ENCODE measurements at places on chromosomes 6 and 20.

GRCh38 chr6:33954453-33954852, 150.7 kb upstream of the MLN start:
- no peak for DNase-seq

DNA sequence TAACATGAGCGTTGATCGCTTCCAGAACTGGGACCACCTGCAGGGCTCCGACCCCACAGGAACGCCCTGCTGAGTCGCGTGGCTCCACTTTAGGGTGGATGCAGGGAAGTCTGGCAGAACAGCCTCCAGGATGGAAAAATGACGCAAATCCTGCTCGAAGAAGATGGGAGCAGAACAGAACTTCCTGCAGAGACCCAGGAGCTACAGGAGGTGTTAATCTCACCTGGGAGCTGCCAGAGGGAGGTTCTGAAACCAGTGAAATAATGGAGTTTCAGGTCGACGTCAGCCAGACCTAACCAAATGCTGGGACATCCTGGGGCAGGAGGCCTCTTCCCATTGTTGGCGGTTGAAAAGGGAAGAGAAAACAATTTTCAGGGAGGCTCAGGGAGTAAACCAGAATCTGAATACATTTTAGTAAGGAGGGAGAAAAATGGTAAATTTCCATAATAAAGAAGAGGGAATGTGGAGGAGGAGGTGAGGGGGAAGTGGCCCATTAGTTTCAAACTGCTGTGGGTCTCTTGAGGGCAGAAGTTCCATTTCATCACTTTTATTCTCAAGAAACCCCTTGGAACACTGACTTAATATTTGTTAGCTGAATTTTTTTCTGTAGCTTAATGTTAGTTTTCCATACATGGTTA, 558.4 kb upstream of the CDH4 start:
- no peak for DNase-seq

GRCh38 chr6:23584134-23584763, 541.8 kb upstream of the NRSN1 start:
- DNase-seq, result no peak

GRCh38 chr6:113586413-113587077, 270.6 kb upstream of the MARCKS start:
- no peak for DNase-seq

DNA sequence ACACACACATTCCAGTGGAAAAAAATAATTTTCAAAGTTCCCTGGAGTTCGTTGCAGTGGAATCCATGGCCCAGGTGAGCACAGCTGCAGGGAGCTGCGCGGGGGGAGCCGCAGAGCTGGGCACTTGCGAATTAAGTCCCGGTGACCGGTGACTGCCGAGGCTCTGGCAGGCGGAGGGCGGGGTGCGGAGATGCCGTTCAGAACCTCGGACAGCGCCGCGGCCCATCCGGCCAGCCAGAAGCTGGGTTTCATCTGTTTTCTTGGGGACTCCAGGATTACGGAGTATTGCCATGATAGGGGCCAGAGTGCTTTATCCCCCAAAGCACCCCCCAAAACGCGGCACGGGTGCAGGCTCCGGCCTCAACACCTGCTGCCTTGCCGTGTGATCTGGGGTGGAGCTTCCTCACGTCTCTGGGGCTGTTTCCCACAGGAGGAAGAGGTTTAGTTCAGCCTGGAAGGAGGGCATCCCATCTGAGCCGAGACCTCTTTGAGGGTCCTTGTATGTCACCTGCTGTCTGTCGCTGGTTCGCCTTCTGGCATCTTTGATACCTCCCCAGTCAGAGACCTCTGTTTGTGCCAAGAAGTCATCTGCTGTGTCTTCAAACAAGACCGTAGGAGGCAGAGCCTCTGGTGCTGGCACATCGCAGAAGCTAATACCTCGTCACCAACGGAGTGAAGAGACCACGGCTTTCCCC, 99.4 kb downstream of the YTHDF1 start:
- DNase-seq, result no peak

DNA sequence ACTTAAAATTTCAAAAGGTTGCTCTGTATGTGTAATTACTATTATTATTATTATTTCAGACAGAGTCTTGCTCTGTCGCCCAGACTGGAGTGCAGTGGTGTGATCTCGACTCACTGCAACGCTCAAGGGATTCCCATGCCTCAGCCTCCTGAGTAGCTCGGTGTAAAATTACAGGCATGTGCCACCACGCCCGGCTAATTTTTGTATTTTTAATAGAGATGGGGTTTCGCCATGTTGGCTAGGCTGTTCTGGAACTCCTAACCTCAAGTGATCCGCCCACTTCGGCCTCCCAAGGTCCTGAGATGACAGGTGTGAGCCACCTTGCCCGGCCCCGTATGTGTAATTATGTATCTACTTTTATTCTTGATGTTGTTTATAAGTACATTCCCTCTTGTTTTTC, 65.3 kb upstream of the ZNF217 start:
- DNase-seq, result no peak

DNA sequence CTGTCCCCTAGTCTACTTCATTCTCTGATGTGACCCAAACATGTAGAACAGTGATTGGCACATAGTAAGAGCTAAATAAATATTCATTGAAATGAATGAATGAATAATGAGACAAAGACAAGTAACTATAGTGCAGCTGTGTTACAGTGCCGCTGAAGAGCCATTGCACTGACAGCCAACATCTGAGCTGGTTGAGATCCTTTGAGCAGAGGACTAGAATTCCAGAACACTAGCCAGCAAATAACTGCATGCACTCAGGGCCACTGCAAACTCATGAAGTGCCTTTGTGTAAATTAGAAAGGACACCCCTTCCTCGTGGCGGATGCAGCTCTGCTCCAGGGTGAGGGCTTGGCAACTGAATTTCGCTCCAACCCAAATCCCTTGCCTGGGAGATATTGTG, 230.3 kb upstream of the CDYL start:
- DNase-seq, result no peak

GRCh38 chr6:87718662-87719433, 16.8 kb upstream of the AKIRIN2 start:
- no peak for DNase-seq

GRCh38 chr6:21734204-21734603, 140.7 kb downstream of the SOX4 start:
- DNase-seq, result no peak

DNA sequence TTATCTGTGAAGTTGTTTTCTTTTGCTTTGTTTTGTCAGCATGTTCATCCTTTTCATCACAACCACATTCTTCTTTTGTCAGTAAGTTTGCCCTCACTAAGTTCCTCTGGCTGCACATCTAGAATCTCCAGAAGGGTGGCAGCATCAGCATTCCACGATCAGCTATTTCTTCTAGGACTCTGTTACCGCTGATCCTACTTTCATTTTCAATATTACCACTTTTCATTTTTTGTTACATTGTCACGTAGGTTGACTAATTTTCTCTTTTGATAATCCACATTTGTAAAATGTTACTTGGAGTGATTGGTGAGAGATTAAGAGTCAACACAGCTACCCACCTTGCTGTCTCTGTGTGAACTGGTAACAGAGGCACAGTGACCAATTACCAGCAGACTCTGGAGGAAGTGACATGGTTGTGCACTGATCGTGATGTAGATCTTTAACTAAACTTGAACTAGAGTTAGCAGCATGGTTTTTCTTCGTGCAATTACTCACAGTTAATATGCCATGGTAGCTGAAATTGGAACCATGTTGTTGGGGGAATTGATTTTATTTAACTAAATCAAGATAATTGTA, 307.9 kb upstream of the SLC35B3 start:
- no peak for DNase-seq
